ENCODE measurements at places on chromosomes 7 and 10.

DNA sequence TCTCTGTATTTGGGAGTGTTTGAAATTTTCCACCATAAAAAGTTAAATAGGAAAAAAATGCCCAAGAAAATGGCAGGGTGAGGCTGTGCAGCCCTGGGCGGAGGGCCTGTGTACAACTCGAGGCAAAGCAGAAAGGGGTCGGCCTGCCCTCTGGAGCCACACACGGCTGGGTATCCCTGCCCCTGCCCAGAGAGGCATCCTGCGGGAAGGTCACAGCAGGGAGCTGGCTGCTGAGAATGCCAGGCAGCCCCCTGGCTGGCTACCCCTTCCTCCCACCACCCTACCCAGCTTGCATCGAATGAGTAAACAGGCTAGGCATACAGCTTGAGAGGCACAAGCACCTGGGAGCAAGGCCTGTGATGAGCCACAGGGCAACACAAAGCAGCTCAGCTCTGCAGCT is 46.1 kb downstream of the CAMK2B start:
- DNase-seq: no peak

DNA sequence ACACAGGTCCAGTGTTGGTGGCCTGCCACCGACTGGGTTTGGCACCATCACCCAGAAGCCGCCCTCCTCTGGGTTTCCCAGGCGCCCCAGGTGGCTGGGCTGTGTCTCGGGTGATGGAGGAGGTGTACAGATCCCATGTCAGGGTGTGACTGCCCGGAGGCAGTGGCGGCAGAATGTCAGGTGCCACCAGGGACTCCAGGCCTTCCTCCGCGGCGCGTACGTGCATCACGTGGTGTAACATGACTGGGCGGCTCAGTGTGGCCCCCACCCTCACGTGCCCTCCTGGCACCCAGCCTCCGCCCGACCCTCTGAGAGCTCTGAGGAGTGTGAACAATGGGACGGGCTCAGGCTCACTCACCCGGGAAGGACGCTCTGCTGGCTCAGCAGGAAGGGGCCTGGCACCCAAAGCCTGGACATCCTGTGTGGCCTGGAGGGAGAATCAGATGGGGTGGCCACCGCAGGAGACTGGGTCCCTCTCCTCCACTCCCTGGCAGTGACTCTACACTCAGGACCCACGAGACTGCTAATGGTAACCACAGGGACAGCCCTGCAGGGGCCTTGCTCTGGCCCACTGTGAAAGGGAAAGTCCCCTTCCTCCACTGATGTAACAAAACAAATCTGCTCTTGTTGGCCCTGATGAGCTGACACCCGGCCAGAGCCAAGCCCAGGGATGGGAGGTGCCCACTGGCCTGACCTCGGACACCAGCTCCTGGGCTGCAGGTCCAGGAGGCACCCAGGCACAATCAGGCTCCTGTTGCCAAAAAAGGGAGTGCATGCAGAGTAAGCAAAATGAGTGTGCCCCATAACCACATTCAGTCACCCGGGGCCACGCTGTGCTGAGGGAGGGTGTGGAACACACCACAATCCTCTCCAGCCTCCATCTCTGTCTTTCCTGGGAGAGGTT is 164.8 kb downstream of the PRKAG2 start:
- no peak for DNase-seq

DNA sequence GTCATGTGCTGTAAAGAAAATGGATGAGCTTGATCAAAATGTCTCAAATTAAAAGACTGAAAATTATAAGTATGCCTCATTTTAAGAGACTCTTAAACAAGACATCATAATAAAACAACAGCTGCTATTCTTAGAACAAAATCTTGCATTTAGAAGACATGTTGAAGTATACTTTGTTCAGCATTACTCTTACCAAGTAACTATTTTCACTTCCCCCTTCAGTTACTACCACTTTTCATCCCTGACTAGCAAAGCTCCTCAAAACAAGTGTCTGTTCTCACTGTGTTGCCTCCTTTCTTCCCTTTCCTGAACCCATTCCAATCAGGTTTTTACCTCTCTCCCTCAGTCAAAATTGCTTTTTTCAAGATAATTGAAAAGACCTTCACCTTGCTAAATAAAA is 31.6 kb downstream of the ELAPOR2 start:
- DNase-seq: no peak

- no peak for DNase-seq
Observed at GRCh38 chr10:89655722-89656121, 10.7 kb upstream of the PANK1 start.

DNA sequence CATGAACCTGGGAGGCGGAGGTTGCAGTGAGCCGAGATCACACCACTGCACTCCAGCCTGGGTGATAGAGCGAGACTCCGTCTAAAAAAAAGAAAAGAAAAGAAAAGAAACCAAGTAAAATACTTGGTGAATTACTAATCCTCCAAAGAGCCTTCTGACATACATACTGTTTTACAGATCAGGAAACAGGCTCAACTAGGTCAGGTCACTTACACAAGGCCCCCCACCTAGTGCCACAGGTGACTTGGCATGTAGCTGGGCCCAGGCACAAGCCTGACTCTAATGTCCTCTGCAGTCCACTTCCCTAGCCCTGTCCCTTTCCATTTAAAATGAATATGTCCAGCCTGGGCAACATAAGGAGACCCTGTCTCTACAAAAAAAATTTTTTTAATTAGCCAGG is 157.0 kb downstream of the TPST1 start:
- no peak for DNase-seq

- DNase-seq: no peak
Observed at GRCh38 chr7:28095231-28095630, 85.4 kb downstream of the JAZF1 start.

DNA sequence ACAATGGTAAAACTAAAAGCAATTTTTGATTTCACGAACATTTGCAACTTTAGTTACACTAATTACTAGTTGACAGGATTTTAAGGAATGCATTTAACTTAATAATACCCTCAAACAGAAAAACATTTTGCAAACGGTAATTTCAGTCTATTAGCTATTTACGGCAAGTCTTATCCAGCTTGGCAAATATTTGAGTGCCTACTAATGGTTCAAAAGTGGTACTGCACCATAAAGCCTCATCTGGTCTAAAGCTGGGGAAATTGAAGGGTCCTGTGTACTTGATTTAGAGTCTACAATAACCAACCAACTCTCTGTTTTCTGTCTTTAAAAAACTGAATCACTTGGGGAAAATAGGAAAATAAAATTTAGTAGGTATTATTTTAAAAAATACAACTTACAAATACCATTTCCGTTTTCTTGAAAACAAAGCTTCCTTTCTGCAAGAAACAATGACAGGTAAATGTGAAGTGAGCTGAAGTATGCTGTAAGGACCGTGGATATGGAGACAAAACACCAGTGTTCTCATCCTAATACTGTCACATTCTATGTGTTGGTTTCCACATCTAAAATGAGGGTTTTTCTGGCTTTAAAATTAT is 142.3 kb downstream of the VPS50 start:
- DNase-seq: no peak

DNA sequence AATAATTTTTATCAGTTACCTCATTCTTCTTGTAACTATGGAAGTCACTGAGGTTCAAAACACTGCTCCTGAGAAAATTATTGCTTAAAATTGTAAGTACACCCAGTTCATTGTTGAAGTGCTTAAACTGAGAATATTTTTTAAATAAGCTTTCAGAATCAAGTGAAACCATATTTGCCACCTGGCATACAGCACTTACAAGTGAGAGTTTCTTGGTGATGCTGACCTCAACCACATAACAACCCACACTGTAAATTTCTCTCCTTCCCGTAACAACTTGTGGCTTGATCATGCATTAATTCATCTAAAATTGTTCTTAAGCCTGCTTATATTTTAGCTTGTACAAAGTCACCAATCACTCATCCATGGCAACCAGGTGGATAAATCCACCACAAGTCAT is 34.0 kb downstream of the IMMP2L start:
- no peak for DNase-seq

- DNase-seq: no peak
Observed at GRCh38 chr7:116561697-116562483, 37.1 kb downstream of the CAV1 start.

GRCh38 chr7:114856625-114857024 is 65.3 kb upstream of the MDFIC start:
- DNase-seq: no peak

DNA sequence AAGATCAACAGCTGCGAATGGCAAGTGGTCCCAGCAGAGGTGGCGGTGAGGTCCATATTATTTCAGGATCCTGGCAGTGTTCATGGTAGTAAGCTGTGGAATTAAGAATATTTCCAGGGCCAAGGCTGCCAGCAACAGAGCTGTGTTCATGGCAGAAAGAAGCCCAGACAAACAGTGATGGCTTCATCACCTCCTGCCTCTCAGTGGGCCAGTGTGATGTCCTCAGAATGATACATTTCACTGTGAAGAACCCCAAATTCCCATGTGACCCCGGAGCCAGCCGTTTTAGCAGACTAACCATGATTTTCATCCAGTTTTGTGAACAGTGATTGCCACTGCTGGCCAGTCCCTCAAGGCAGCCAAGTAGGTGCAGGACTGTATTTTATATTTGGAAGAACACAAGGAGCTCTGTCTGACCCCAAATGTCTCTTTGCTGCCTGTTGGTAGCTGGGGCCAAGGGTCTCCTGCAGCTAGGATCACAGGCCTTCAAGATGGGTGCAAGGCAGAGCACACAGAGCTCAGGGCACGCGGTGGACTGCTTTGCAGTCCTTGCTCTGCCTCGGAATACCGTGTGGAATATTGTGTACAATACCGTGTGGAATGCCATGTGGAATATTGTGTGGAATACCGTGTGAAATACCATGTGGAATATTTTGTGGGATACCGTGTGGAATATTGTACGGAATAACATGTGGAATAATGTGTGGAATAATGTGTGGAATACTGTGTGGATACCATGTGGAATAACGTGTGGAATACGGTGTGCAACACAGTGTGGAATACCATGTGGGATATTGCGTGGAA is 132.3 kb upstream of the CHST15 start:
- peak; percentile 34 for DNase-seq

DNA sequence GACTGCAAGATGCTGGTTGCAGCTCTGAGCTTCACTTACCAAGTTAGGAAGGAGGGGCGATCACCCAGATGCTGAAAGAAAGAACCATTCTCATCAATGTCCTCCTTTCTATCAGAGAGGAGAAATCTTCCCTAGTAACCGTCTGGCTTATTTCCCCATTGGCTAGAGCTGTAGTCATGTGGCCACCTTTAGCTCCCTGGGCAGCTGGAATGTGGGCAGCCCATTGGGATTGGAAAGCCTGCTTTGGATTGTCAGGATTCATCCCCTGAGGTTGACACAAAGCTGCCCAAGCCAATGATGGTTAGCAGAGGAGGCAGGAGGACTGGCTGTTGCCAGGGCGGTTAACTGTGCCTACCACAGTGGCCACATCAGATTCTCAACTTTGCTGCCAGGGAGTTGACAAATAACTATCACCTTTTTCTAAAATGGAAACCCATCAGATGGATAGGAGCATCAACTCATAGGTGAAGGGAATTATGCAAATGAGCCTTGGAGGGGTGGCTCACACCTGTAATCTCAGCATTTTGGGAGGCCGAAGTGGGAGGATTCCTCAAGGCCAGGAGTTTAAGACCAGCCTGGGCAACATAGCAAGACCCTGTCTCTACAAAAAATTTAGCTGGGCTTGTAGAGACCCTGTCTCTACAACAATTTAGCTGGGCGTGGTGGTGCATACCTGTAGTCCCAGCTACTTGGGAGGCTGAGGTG is 206.4 kb upstream of the GALNT17 start:
- DNase-seq: no peak

DNA sequence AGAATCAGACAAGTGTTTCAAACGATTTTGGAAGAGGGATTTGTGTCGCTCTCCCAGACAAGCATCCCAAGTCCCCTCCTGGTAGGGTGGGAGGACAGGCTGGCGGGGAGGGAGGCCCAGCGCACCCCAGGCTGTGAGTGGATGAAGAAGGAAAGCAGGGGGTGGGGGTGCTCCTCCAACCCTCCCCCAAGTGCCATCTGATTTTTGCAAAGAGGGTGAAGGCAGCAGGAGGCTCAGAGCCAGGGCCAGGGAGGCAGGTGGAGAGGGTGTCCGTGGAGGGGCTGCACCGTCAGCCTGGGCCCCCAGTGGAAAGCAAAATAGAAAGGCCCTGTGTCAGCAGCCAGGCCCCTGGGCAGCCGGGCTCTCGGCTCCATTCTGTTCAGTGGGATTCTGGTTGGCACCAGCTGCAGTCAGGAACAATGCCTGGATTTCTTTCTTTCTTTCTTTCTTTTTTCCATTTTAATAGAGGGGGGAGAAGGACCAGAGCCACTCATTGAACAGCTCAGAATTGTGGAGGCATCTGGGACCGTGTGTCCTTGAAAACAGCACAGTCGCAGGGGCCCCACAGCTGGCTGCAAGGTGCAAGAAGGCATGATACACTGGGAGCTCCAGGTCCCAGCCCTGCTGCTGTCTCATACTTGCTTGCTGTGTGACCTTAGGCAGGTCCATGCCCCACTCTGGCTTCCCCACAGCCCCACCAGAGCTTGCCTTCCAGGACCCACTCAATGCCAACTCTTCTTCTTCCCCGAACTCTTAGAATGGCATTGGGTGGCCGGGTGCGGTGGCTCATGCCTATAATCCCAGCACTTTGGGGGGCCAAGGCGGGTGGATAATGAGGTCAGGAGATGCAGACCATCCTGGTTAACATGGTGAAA is 7.1 kb upstream of the ZMIZ1 start:
- no peak for DNase-seq

GRCh38 chr10:123146894-123147634 is 872 bp upstream of the HMX2 start:
- no peak for DNase-seq
